ENCODE measurements at places on chromosomes 7 and 10.

- no peak for DNase-seq
Measured at GRCh38 chr7:85025312-85025756, 161.5 kb downstream of the SEMA3D start.

GRCh38 chr7:119783799-119784198 lies 489.2 kb upstream of the KCND2 start:
- DNase-seq, result peak; percentile 21

- DNase-seq, result no peak
Measured at GRCh38 chr7:88457320-88457719, 150.6 kb upstream of the STEAP4 start.

- DNase-seq, result peak; percentile 56
Measured at GRCh38 chr7:55124989-55125875, 106.4 kb downstream of the EGFR start.

- DNase-seq, result no peak
Measured at GRCh38 chr10:43390333-43390732, 18.7 kb downstream of the HNRNPF start.
